Brain microvascular endothelial cell (primary cell): ENCODE measurements at places on chromosomes 1 and 21.

- DNase-seq, result no peak
Measured at GRCh38 chr21:42561762-42562650, 48.4 kb downstream of the SLC37A1 start.

DNA sequence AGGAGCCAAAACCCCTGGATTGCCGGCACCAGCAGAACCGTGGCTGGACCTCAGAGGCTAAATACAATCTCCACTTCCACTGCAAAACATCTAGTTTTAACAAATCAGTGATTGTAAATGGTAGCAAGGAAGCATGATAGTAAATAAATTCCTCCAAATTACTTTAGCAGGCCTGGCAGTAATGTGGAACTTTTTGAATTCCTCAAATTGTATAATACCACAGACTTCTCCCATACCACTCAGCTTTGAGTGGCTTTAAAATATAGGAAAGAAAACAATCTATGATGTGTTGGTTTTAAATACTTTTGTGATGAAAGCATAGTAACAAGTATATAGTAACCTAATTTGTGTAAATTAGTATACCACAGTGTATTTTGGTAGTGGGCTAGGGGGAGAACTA is 34.1 kb downstream of the NIBAN1 start:
- no peak for DNase-seq

DNA sequence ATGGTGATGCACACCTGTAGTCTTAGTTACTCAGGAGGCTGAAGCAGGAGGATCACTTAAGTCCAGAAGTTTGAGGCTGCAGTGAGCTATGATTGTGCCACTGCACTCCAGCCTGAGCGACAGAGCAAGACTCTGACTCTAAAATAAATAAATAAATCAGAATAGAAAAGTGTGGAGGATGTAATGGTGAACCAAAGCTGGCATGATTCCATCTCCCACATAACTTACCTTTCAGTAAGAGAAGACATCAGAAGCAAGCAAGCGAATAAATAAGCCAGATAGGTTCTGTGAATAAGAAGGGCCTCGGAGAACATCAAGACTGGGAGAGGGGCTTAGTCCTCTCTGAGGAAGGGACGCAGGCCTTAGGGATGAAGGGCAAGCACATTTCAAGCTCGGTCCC is 59.5 kb downstream of the TOMM20 start:
- DNase-seq, result no peak

DNA sequence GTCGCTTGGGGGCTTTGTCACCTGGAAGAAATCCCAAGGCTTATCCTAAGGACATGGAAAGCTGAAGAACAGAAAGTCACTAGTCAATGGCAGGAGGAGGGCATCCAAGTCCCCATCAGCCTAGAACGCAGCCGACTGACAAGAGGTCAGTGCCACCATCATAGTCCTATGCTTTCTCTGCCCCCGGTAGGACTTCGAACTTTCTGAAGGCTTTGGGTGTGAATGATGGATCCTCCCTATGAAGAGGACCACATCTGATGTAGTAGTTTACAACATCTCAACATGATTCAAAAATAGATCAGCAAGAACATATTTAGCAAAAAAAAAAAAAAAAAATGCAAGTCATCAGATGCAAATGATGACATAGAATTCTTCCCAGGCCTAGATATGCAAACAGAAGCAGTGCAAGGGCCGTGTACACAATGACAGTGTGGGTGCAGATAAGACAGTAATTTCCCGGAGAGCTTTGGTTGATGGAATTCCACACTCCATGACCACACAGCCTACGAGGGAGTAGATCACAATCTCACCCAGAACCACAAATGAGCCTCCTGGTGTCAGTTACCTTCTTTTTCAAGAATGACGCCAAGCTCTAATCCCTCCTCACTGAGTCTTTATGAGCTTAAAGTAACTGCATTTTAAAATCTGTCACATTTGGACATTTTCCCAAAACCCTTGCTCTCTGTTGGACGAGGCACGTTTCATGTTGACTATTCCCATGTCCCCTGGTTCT is 88.2 kb downstream of the PSMG1 start:
- peak; percentile 95 for DNase-seq

GRCh38 chr21:31364253-31364945 is 20.3 kb upstream of the TIAM1 start:
- no peak for DNase-seq

DNA sequence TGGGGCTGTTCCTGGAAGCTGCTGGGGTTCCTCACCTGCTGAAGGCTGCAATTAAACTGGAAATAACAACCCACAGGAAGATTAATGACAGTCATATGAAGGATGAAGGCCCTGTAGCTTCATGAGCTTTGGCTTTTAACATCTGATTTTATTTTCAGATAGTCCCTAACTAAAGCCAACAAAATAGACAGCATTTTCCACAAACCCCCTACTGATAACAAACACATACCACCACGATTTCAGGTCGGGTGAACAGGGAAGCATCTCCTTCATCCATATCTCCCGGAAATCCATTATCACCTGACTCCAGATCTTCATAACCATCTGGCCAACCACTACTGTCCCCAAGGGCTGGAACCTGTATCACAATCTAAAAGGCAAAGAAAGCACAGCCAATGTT is 169.6 kb downstream of the TGFBR3 start:
- DNase-seq, result no peak

DNA sequence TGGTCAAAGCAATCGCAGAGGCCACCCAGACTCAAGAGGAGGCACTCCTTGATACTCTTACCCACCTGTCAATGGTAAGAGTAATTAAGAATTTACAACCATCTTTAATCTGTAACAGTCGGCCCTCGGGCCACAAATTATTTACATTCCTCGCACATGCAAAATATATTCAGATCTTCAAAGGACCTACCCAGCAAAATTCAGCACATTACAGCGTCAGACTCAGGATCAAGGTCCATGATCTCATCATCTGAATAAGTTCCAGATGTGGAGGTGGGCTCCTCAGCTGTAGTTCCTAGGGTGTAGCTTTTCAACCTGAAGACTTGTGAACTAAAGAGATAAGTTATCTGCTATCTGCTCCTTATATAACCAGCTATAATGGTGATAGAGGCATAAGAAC is 17.1 kb upstream of the RNF11 start:
- no peak for DNase-seq

DNA sequence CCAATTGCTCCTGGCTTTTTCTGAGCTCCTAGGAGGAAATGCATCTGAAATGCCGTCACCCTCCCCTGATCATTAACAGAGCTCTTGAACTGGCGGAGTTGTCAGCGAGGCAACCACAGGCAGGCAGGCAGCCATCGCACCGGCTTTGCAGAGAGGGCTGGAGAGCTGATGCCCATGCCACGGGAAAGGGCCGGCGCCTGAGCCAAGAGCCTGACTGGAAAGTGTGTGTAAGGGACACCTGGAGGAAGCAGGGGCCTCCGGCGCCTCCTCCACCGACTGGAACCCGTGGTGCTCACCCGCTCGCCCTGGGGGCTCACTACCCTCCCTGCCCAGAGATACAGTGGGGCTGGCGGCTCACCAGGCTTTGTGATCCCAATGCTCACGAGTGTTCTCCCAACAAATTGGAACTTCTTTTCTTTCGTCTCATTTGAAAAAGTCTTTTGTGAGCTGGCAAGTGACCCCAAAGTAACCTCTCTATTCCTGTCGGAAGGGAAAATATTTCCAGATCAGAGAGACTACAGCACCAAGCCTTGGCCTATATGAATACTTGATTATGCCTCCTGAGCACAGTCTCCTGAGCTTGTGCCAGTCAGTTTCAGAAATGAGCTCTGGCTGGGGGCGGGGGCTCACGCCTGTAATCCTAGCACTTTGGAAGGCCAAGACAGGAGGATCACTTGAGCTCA is 97.7 kb upstream of the SLC25A33 start:
- DNase-seq, result no peak

- no peak for DNase-seq
Measured at GRCh38 chr1:27864264-27864895, 8.0 kb upstream of the THEMIS2 start.

DNA sequence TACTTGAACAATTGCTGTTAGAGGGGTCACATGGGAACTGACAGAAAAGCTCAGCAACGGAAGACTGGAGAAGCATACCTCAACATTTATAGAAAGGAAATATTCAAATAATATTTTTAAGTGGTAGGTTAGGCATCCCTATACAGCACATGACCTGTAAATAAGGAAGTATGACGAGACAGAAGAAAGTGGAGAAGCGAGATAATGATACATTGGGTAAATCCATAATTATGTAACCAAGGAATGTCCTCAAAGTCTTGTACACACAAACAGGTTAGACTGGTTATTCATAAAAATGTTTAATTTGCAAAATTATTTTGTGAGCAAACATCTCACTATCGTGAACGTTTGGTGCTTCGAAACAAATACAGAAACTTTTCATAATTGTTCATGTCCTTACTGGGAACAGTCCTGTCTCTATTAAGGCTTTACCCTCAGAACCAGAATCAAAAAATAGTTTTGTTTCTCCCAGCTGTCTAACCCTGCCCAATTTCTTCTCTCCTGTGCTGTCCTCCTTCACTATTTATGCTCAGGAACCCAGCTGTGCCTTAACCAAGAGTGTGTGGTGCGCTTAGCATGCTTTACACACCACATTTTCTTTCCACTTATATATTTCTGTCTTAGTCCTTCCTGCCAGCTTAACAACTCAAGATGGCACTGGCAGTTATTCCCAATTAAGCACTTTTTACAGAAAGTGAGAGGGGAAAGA is 10.2 kb downstream of the KMO start:
- DNase-seq, result no peak

DNA sequence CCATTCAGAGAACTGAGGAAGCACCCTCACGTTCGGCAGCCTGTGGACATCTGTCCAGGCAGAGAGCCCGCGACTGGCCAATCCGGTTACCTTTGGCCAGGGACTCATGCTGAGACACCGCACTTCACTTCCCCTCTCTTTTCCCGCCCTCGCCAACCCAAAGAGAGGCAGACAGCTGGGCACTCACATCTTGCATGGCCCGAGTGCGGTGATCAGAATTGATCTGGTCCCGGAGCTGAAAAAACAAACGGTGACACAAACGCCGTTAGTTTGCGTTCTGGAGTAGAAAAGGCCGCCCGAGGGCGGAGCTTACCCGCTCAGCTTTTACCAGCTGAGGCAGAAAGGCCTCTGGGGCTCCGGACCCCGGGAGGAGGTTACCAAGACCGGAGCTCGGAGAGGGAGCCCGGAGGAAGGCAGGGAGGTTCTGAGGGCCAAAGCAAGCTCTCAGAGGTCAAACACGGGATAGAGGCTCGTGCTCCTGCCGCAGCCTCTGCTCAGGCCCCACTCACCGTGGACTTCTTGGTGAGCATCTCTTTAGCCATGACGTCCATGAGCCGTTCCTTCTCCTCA is 376 bp downstream of the SF3A3 start:
- no peak for DNase-seq

DNA sequence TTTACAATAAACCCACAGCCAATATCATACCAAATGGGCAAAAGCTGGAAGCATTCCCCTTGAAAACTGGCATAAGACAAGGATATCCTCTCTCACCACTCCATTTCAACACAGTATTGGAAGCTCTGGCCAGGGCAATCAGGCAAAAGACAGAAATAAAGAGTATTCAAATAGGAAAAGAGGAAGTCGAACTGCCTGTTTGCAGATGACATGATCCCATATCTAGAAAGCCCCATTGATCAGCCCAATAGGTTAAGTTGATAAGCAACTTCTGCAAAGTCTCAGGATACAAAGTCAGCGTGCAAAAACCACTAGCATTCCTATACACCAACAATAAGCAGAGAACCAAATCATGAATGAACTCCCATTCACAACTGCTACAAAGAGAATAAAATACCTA is 235.5 kb downstream of the DPYD start:
- DNase-seq, result no peak

- DNase-seq, result no peak
Measured at GRCh38 chr1:243799908-243800307, 50.1 kb downstream of the AKT3 start.

DNA sequence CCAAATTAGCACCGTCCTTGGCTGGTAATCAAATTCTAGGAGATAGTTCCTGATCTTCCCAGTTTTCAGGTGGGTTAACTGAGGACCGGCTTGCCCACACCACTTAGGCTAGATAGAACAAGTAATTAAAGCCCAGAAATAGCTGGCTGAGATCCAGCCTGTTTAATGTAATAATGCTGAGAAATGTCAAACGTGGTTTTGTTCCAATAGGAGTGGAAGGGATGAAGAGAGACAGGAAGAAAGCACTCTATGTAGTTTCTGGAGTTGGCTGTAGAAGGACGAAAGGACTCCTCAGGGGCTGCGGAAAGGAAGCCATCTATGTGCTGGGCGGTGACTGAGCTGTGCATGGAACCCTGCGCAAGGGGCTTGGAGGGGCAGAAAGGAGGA is 18.6 kb downstream of the NAV1 start:
- DNase-seq, result no peak

- DNase-seq, result peak; percentile 55
Measured at GRCh38 chr1:181038399-181038873, 4.7 kb downstream of the MR1 start.

DNA sequence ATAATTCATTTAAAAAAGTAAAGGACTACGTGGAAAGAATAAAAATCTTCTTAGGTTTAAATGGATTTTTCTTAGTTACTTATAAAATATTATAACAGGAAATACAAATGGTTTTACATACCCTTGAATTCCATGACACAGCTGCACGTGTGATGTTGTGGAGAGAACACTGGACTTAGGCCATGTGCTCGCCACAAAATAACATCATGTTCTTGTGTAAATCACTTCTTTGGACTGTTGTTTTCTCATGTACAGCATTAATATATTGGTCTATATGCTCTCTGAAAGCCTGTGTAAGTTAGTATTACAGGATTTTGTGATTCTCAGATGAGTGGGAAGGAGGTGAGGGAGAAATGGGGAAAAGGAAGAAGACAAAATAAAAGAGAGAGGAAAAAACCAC is 228.2 kb downstream of the DNM3 start:
- DNase-seq, result no peak

- DNase-seq, result no peak
Measured at GRCh38 chr1:12634156-12634555, 9.7 kb upstream of the AADACL4 start.

DNA sequence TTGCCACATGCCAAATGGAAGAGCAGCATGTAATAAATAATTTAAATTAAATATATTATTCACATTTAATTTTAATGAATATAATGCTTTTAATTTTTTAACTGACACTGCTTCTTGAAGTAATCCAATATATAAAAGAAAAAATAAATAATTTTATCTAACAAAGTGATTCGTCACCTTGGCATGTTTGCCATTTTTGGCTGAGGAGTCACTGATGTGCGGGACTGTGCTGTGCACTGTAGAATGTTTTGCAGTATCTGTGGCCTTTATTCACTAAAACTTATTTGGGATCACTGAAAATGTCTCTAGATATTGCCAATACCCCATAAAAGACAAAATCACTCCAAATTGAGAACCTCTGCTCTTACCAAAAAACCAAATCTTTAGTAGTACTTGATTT is 807.8 kb downstream of the BRINP3 start:
- DNase-seq, result peak; percentile 21
